ENCODE measurements at places on chromosomes 12 and 14.

DNA sequence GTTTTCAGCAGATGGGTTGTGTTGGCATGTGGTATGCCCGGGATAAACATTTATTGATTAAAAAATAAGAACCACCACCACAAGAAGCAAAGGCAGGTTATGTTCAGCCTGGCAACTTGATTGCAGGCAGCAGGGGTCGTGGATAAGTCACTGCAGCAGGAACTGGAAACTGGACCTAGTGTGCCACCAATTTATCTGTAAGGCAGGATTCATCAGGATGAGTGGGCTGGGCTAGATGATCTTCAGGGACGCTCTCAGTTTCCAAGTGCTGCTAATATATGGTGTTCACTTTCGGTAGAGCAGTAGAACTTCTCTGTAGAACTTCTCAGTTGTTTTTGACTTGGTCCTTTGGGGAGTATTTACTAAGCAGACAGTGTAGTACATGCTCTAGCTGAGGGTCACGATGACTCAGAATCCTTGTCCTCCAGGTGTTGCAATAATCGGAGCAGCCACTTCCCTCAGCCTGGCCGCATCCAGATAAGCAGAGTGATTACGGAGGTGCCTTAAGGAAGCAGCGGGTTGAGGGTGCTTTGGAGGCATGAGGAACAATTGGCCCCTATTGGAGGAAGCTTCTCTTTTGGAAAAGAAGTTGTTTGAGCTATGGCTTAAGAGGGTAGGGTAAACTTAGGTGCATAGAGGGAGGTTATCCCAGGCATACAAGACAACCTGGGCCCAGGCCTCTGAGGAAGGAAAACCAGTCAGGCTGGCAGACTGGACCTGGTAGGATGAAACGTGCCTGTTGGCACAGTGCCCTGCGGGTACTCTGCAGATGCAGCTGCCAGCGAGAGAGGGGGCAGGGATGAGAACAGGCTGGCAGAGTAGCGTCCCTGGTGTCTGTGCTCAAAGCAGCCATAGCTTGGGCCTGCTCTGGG is 104.0 kb downstream of the GPR135 start:
- no peak for DNase-seq

DNA sequence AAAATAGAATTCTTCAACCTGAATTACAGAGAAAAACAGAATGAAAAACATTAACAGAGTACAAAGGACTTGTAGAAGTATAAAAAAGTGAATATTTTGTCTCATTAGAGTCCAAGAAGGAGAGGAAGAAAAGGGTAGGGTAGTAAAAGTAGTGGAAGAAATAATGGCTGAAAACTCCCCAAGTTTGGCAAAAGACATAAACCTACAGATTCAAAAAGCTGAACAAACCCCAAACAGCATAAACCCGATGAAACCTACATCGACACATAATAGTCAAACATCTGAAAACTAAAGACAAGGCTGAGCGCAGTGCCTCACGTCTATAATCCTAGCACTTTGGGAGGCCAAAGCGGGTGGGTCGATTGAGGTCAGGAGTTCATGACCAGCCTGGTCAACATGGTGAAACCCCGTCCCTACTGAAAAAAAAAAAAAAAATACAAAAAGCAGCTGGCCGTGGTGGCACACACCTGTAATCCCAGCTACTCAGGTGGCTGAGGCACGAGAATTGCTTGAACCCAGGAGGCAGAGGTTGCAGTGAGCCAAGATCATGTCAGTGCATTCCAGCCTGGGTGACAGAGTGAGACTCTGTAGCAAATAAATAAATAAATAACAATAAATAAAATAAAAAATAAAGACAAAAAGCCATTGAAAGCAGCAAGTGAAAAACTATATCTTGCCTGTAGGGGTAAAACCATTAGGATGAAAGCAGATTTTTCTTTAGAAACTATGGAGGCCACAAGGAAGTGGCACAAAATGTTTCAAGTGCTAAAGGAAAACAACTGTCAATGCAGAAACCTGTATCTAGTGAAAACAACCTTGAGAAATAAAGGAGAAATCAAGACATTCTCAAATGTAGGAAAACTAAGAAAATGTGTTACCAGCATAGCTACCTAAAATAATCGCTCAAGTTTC is 11.4 kb downstream of the TIMM9 start:
- no peak for DNase-seq

GRCh38 chr14:42927313-42927712 is 1320.6 kb downstream of the LRFN5 start:
- no peak for DNase-seq

DNA sequence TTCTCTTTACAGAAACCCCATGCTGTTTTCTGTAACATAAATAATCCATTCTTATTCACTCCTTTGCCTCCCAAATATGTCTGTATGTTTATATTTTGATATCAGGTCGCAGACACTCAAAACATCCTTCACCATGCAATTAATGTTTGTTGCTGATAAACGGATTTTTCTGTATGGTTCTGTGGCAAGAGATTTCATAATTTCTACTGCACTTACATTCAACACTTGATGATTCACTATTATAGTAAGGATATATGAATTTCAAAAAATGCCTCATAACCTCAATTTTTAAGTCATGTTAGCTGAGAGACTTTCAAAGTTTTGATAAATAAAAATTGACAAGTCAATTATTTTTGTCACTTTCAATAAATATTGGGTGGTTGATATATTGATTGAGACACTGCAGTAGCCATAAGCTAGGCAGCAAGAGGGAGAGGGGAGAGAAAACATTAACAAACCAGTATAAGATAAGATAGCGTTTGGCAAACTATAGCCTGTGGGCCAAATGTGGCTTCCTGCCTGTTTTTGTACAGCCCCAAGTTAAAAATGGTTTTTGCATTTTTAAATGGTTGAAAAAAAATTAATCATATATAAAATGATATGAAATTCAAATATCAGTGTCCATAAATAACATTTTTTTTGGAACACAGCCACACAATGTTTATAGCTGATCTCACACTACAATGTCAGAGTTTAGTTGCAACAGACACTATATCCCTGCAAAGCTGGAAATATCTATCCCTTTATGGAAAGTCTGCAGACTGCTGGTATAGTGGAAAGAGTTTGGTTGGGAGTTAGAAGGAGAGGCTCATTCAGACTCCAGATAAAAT is 18.3 kb downstream of the ALDH6A1 start:
- no peak for DNase-seq

DNA sequence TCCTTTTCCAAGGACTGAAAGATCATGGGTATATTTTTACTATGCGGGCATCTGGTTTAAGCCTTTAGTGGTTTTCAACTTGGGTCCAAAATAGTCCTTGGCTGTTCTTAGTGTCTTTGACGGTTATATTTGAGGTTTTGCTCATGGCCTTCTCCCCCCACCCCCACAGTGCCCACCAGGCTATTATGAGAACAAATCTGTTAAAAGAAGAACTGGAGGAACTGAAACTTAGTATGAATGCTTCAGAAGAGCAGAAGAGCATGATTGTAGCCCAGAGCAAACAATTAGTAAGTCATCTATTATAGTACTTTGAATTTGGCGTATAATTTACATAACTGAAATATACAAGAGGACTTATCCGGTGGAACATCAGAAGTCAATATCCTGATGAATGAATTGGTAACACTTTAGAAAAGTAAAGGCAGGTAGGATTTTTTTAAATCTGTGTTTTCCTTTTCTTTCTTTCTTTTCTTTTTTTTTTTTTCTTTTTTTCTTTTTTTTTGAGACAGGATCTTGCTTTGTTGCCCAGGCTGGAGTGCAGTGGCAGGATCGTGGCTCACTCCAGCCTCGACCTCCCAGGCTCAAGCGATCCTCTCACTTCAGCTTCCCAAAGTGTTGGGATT is 71.8 kb upstream of the BCAT1 start:
- DNase-seq, result no peak

DNA sequence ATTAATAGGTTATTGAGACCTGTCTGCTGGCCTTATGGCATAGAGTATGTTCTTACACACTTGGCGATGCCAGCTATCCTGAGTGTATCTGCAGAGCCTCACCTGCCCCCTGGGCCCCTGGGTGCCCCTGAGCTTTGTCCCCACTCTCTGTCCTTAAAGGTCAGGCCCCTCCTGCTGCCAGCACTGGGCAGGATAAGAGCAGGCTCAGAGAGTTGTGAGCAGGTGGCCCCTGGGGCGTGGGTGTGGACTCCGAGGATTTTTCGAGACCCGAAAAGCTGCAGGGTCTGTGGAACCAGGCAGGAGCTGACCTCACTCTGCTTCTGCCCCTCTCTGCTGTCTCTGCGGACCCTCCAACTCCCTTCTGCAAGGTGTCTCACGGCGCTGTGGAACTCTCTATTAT is 8.2 kb downstream of the HIP1R start:
- no peak for DNase-seq

GRCh38 chr14:100298551-100299237 is 7.5 kb downstream of the SLC25A29 start:
- DNase-seq, result no peak

DNA sequence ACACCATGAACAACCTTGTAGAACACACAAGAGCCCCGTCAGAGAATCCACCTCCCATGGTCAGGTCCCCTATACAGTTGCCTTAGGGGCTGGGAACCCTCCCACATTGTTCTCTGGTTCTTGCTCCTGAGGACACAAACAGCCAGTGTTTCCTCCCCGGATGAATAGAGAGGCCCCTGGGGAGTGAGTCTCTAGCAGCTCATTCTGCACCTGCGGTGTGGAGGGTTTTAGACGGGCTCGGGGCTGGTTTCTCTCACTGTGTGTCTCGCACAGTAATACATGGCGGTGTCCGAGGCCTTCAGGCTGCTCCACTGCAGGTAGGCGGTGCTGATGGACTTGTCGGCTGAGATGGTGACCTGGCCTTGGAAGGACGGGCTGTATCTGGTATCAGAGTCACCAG is 1052.1 kb downstream of the TMEM121 start:
- DNase-seq, result no peak

DNA sequence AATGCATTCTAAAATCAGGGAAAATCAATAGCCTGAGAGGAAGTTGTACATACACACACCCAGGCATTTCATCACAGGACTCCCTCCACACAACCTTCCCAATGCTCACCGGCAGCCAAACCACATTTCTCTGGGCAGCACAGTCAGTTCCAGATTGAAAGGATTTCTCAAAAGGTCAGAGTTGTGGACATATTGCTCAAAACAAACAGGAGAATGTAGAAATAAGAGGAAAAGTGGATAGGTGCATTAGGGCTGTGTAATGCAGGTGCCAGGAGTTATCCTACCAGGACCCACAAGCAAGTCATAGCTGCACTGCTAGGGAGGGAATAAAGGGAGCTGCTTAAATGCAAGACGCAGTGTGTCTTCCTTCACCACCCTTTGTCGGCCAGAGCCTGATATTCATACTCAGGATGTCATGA is 62.9 kb downstream of the GCH1 start:
- no peak for DNase-seq

GRCh38 chr12:95942101-95942523 is 302 bp downstream of the CCDC38 start:
- DNase-seq, result no peak

- DNase-seq, result no peak
These were observed 14.7 kb upstream of the MFAP5 start for GRCh38 chr12:8677362-8677761.

- DNase-seq, result no peak
These were observed 3.7 kb downstream of the ARHGDIB start for GRCh38 chr12:14957551-14958168.

DNA sequence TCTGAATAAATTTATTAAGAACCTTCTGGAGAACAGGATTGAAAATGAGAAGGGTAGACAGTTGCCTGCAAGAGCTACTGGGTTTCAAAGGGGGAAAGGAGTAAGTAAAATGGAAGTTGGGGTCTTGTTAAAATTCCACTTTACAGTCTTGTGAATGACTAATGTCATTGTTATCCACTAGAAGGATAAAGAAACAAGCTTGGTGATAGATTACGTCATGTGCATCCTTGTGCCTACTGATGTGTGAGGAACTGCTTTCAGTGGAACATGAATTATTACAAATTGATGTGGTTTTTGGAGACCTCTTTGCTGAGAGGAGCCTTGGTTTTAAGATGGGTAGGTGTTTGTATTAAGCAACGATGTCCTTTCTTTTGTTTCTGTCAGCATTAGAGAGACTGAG is 272.5 kb upstream of the PRICKLE1 start:
- DNase-seq, result no peak

DNA sequence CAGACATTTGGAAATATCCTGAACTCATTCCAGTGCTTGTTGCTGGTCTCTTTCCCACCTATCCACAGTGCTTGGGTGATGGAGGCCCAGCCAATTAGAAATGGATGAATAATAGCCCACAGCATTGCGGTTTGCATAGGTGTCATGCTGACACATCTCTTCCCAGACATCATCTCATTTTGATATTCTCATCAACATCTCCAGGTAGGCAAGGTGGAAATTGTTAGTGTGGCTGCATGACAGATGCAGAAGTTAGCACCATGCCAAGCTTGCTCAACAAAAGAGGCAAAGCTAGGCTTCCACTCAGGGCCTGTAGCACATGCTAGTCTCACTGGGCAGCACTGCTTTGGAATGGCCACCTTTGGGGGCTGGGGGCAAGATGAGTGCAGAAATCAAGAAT is 1118.9 kb downstream of the VRK1 start:
- DNase-seq, result no peak

DNA sequence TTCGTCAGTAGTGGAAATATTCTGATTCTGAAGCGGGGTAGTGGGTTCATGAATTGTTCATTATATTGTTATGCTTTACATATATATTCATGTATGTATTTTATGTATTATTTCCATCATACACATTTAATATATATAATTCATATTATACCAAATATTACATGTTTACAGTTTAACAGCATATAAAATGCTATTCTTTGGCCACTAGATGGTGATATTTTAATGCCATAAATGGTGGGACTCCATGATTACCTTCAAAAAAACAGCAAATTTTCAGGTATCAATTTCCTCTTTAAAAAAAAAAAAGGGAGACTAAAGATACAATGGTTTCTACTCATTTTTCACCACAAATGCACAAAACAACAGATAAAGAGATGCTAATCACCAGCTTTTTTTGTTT is 41.0 kb downstream of the BDKRB1 start:
- DNase-seq, result no peak

- no peak for DNase-seq
These were observed 17.3 kb upstream of the TC2N start for GRCh38 chr14:91884664-91885063.
